ENCODE measurements at places on chromosomes 16 and 17.

DNA sequence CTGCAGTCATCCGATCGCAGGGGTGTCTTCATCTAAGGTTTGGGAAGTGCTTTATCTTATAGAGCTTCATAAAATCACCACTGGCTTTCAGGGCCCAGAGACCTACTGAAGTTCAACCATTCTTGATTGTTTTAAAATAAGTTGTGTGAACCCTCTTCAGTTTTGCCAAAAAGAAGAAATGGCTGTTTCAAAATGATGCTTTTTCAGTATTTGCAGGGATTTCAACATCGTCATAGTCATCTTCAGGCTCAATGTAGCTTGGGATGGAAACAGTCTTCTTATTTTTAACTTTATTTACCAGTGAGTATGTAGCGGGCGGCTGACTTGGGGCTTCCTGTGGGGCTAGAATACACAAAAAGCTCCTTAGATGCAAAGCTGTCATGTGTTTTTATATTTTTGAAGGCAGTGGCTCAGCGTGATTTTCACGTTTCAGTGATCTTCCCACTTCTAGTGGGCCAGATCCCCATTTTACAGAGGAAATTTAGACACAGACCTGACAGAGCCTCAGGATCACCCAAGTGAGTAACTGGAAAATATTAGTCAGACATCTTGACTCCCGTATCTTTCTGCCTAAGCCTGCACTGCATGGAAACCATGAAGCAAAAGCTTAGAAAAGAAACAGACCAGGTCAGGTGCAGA lies 19.1 kb upstream of the ZNF594 start:
- no peak for DNase-seq

DNA sequence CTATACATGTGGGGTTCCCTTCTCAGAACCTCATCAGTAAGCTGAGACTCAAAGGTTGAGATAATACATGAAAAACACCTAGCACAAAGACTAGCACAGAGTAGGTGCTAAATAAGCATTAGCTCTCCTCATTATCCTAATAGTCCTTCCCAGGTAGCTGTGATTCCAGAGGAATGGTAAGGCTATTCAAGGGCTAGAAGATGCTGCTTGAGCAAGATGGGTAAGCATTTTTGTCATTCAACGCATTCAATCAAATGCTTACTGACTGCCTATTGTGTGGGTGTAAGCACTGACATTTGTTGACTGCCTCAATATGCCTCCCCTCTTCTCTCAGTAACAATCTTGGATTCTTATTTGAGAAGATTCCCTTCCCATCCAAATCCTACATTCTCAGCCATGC lies 4.0 kb downstream of the SUPT4H1 start:
- no peak for DNase-seq

GRCh38 chr17:71926746-71927398 lies 193.9 kb upstream of the SOX9 start:
- DNase-seq = no peak

GRCh38 chr16:73354434-73354833 lies 306.5 kb upstream of the ZFHX3 start:
- DNase-seq = no peak

DNA sequence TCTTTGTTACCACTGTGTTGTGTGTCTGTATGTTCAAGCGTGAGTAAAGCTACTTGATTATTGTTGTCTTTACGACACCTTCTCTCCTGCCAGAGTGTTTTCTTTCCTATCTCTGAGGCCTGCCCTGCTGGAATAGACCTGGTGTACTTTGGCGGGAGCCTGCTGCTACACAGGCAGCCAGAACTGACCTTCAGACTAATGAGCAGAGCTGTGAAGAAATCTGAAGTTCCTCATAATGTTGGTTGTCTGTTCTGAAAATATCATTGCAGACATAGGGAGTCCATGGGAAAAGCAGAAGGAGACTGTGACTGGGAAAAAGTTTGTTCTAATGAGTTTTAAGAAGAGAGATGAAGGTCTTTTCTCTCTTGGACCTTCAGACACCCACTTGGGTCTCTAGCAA lies 9.8 kb downstream of the RHOT1 start:
- no peak for DNase-seq

DNA sequence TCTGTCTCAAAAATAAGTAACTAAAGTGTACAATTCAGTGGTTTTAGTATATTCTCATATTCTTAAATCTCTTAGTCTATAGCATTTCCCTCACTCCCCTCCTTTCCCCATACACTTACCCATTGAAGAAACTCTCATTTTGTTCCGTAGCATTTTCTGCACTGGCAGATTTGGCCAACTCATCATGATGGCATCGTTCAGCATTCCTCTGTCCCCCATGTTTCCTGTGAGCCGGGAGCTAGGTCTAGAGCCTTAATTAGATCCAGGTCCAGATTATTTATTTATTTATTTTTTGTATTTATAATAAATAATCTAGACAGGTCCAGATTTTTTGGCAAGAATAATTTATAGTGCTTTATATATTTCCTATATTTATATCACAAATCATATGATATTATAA lies 31.0 kb downstream of the HEATR3 start:
- DNase-seq = no peak

- DNase-seq = peak; percentile 55
These were observed 33.2 kb upstream of the PLCG2 start for GRCh38 chr16:81745704-81746558.

GRCh38 chr17:17446666-17447155 lies 30.1 kb upstream of the MED9 start:
- no peak for DNase-seq

DNA sequence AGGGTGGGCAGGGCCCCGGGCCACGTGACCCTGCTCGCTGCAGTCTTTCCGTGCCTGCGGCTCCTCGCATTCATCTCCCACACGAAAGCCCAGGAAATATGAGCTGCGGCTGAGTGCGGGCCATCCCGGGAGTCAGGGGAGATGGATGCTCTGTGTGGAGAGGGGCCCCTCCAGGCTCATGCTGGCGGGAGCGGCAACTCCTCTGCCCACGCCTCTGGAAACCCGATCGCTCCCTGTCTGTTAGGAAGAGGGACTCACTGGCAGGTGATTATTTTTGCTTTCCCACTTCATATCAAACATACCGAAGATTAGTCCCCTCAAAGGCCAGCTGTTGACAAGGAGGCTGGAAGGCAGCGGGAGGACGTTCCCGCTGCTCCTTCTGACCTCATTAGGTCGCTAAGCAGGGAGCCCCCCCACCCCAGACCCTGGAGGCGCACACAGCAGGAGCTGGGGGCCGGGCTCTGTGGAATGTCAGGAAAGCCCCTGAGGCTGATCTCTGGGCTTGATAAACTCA lies 228.5 kb downstream of the FOXL1 start:
- DNase-seq = peak; percentile 76

DNA sequence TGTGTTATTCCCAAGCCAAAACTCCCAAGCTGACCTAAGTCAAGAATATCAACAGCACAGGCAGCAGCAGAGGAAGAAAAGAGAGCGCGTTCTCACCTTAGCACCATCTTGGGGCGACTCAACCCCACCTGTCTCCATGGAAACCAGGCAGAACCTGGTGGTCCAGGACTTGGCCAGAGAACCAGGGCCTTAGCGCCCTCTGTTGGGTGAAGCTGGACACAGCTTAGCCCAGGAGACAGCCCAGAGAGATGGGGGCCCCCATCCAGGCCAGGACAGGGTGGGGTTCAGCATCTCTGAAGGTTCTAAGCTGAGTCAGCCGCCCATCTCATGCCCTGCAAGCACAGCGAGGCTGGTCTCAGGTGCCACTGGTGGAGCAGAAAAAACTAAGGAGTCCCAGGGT lies 60.1 kb upstream of the TMEM132E start:
- no peak for DNase-seq

DNA sequence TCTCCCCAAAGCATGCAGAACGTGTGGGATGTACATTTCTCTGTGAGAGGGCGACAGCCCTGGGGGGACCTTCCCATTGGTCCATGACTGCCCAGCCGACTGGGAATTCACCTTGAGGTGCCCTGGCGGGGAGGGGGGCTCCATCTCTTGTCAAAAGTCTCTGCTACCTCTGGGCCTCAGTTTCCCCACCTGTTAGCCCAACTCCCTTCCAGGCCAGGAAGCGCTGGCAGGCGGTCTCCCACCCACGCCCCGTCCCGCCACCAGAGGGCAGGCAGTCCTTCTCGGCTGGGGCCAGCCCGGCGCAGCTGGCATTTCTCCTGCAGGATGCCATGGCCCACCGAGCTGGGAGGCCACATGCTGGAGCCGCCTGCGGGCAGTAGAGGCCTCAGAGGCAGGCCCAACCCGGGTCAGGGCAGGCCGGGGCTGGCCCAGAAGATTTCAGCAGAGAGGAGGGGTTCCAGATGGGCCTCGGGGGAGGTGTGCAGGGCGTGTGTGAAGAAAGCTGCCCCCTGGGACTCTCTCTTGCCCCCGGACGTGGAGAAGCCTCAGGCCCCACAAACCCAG lies 16.6 kb downstream of the CD7 start:
- peak; percentile 46 for DNase-seq

DNA sequence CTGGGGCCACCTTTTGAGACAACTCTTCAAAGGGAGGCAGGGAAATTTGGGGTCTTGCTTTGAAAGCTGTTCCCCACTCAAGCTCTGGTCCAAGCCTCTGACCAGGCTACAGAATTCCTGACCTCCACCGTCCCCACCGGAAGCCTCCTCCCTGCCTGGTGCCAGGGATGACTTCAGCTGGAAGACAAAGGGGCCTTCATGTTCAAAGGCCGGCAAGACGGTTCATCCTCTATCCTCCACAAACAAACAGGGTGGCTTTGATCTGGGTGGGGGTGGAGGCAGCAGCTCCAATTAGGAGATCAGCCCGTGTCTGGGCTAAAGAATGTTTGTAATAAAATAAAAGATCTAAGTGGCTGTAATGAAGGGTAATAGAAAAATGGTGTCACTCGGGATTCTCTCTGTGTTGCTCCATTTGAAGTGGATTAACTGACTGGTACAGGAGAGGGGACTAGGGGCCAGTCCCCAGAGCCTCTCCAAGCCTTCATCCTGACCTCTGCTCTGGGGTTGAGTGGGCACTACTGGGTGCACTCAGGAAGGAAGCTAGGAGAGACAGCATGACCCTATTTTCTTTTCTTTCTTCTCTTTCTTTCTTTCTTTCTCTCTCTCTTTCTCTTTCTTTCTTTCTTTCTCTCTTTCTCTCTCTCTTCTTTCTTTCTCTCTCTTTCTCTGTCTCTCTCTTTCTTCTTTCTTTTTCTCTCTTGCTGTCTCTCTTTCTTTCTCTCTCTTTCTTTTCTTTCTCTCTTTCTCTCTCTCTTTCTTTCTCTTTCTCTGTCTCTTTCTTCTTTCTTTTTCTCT lies 27.5 kb upstream of the NKD1 start:
- DNase-seq = no peak

- DNase-seq = no peak
These were observed 134.3 kb downstream of the TMEM132E start for GRCh38 chr17:34713687-34714086.

DNA sequence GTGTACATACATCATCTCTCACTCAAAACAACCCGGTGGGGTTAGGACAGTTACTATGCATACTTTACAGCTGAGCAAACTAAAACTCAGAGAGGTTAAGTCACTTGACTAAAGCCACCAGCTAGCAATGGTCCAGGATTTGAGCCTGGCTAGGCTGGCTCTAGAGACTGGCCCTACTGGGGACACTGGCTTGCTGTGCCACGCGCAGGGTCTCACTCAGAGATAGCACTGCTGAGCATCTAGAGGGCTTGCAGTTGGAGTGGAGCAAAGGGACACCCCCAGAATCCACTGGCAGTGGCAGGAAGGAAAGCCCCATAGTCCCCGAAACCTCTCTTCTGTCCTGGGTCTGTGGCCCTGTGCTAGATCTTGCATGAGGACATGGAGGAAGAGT lies 11.1 kb downstream of the SAMD14 start:
- DNase-seq = no peak

- peak; percentile 72 for DNase-seq
These were observed 21.9 kb downstream of the KCNJ2 start for GRCh38 chr17:70190959-70191805.

DNA sequence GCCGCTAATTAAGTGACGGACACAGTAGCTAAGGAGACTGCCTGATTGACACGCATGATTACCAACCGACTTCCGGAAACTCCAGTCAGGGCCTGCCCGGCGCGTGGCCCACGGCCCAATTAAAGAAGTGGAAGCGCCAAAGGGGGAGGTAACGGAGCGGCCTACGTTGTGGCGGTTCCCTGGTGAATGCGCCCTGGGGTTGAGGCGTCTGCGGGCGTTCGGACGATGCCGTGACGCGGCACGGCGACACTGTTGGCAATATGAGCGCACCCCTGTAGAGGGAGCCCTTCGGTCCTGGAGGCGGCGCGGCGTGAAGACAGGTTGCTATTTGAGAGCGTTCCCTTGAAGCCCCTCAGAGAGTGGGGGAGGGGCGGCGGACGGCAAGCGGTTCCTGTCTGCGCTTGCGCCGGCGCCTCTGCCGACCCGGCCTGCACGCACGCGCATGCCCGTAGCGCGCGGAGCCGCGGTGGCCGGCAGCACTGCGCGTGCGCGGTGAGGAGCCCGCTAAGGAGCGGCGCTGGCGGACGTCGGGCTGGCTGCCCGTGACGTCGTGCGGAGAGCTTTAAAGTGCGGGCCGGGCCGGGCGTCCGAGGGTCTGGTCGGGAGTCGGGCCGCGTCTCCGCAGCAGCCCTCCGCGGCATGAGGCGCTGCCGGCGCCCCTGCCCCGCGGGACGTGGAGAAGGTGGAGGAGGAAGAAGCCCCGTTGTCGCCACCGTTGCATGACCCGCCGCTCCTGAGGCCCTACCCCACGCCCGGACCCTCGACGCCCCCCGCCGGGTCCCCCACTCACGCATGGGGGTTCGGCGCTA lies at the start of gene ALKBH5:
ALKBH5 (plus strand) TSS at position 495 of the 809 bp plus-strand sequence. CDS start 416 bp downstream, outside the sequence.
- DNase-seq = peak; percentile 98

- DNase-seq = peak; percentile 9
These were observed 14.3 kb upstream of the GINS3 start for GRCh38 chr16:58377932-58378331.

- DNase-seq = no peak
These were observed 10.7 kb upstream of the RNF222 start for GRCh38 chr17:8408371-8408770.

DNA sequence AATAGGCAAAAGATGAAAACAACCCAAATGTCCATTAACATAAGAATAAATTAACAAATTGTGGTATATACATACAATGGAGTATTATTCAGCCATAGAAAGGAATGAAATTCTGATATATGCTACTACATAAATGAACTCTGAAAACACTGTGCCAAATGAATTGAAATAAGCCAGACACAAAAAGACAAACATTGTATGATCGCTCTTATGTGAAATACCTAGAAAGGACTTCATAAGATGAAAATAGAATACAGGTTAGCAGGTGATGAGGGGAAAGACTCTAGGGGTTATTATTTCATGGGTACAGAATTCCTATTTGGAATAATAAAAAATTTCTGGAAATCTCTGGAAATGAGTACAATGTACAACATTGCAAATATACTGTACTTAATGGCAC lies 80.2 kb downstream of the BRIP1 start:
- DNase-seq = no peak

GRCh38 chr17:8944748-8945147 lies 20.8 kb downstream of the PIK3R5 start:
- DNase-seq = no peak

- DNase-seq = no peak
These were observed 69.8 kb downstream of the PCTP start for GRCh38 chr17:55820675-55821074.

All from NCI-H2171 (cell line).